ENCODE measurements at places on chromosomes 5 and 9.

- no peak for DNase-seq
These were observed 8.4 kb upstream of the DMRT3 start for GRCh38 chr9:967903-968641.

DNA sequence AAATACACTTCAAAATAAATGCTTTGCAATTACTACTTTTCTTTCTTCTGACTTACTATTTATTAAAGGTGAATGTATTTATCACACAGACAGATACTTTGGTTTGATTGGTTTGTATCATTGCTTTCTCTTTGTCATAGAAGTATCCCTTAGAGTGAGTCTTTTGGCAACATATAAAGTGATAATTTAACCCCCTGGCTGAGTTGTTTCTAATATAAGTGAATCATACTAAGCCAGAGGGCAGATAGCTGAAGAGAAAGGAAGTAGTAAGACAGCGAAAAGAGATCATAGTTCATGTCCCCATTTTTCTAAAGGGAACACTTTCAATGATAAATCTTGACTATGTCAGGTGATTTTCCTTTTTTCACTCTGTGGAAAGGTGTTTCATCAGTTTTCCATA lies 38.6 kb downstream of the CAMK4 start:
- no peak for DNase-seq

DNA sequence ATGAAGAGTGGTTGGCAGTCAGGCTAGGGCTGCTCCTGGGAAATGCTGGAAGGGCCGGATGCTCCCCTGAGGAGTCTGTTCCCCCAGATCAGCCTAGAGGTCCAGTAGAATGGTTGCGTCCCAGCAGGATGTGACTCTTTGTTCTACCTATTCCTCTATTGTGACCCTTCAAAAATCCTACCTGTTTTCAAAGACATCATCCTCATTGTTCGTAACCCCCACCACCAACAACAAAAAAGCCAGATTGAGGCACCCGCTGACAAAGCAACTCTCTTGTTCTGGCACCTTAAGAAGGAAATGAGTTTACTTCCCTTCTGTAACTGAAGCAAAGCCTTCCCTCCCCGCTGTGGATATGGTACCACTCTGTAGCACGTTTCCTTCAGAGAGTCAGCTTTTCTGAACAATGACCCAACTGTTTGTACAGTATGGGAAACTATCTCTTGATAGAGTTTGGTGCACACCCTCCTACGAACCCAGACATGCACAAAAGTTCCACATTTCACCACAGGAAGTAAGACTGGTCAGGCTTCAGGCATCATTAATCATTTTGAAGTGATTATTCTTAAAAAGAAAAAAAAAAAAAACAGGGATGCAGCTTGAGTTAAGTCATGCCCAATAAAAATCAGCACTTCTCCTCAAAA lies 207.2 kb downstream of the ENC1 start:
- DNase-seq, result no peak

- DNase-seq, result no peak
These were observed 1777.1 kb downstream of the MAT2B start for GRCh38 chr5:165282491-165282890.

- DNase-seq, result no peak
These were observed 80.0 kb upstream of the TNC start for GRCh38 chr9:115198001-115198400.

GRCh38 chr9:6686396-6686795 lies 40.9 kb upstream of the GLDC start:
- no peak for DNase-seq

GRCh38 chr5:965604-966344 lies 42.8 kb upstream of the NKD2 start:
- no peak for DNase-seq

DNA sequence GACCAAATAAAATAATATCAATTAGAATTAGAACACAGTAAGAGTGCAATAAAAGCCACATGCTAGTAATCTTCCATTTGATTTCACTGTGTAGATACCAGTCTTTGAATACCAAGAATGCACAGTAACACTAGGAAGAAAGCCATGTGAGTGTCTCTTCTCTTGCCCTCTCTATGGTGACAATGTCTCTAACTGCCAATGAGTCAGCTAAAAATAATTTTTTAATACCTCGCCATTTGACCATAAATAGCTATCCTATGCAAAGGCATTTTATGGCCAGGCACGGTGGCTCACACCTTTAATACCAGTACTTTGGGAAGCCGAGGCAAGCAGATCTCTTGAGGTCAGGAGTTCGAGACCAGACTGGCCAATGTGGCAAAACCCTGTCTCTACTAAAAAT lies 30.6 kb downstream of the EDIL3 start:
- DNase-seq, result no peak

GRCh38 chr9:36720043-36720442 lies 147.3 kb downstream of the MELK start:
- no peak for DNase-seq

DNA sequence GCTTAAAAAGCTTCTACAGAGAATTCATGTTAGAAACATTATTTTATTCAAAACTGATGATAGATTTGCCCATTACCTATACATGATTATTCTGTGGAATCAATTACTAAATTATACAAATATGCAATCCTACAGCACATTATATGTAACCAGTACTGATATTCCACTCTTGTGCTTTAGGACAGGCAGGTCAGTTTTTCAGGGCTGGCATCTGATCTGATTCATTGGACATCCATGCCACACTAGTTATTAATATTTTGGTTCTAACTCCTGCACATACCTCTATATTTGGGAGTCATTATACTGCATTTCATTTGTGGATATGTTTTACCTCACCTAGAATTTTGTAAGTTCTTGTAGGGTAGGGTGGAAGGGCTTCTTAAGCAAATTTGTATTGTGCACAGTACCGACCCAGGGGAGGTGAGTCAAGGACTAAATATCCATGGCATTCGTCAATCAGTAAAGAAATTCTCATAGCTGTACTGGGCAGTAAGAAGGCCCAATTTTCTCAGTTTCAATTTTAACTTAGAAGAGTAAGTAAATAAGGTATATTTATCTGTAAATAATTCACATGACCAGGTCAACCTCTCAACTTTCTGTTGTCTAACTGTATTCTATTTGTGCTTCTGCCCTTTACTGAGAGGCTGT lies 33.5 kb downstream of the ELOVL7 start:
- no peak for DNase-seq

- DNase-seq, result no peak
These were observed 107.2 kb upstream of the MAMDC2 start for GRCh38 chr9:69936427-69936826.

- DNase-seq, result no peak
These were observed 110.2 kb upstream of the LMX1B start for GRCh38 chr9:126503333-126504085.

DNA sequence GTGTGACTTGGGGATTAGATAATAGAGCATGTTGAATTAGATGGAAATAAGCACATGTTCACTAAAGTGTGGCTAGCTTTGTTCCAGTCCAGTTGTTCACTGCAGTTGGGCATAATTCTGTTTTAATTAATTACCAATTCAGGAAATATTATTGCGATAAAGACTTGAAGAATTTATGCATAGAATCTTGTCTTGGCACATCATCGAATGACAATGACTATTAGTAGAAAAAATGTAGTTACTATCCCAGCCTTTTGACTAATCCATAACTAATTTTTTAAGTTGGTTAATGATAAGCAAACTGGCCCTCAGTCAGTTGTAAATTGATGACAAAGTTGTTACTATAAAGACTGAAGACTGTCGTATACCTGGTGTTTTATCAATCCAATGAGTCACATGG lies 10.5 kb downstream of the LNPEP start:
- no peak for DNase-seq

GRCh38 chr5:103353581-103353980 lies 95.0 kb downstream of the MACIR start:
- DNase-seq, result no peak

- no peak for DNase-seq
These were observed 801.0 kb downstream of the NR2F1-AS1 start for GRCh38 chr5:92780057-92780456.

- DNase-seq, result no peak
These were observed 143.9 kb downstream of the GOLPH3 start for GRCh38 chr5:32030222-32030621.

GRCh38 chr5:63483338-63483737 lies 478.9 kb downstream of the HTR1A start:
- no peak for DNase-seq

DNA sequence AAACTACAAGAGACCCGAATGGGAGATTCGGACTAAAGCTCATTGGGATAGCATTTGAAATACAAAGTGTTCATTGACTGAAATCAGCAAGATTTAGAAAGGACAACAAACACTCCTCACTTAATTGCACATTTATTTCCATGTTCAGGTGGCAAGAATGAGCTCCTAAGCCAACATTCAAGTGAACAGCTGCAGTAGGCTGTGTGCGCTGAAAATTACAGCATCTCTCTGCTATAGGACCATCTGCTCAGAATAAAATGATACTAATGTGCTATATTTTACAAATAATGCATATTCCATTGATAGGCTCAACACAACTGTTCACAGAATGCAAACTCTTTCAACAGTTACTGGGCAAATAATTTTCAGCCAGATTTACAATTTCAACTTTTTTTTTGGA lies 61.8 kb downstream of the ELAVL2 start:
- DNase-seq, result no peak

- no peak for DNase-seq
These were observed 15.6 kb downstream of the EXOSC3 start for GRCh38 chr9:37769306-37769705.

- DNase-seq, result no peak
These were observed 21.0 kb downstream of the STOM start for GRCh38 chr9:121349009-121349408.

- DNase-seq, result peak; percentile 85
These were observed 43.4 kb upstream of the EXOC3 start for GRCh38 chr5:399296-400281.

DNA sequence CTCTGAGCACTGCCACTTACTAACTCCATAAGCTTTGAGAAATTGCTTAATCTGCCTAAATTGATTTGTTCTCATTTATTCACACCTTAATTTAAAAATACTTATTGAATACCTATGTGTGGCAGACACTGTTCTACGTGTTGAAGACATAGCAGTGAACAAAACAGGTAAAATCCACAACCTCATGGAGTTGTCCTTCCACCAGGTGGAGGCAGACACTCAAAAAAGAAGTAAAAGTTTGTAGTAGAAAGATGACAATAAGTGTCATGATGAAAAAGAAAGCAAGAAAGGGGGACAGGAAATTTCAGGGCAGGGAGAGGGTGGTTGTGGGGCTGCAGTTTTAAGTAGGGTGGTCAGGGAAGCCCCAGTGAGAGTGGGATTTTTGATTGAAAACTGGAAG lies 94.9 kb downstream of the SREK1 start:
- no peak for DNase-seq

GRCh38 chr9:107794259-107794658 lies 304.7 kb upstream of the KLF4 start:
- DNase-seq, result no peak

DNA sequence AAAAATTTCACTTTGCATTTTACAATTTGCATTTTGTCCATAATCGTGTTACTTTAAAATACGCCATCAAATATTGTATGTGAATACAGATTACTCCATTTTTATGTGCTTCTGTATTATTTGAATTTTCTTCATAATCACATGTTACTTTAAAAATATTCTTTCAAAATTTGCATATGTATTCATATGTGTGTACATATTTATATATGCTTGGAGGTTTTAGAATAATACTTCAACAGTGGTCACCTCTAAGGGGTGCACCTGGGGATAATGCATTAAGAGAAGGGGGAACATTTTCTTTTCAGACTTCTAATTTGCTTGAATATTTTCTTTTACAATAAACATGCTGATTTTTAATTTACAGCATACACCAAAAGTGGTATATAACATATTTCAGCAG lies 21.9 kb upstream of the ELL2 start:
- no peak for DNase-seq

DNA sequence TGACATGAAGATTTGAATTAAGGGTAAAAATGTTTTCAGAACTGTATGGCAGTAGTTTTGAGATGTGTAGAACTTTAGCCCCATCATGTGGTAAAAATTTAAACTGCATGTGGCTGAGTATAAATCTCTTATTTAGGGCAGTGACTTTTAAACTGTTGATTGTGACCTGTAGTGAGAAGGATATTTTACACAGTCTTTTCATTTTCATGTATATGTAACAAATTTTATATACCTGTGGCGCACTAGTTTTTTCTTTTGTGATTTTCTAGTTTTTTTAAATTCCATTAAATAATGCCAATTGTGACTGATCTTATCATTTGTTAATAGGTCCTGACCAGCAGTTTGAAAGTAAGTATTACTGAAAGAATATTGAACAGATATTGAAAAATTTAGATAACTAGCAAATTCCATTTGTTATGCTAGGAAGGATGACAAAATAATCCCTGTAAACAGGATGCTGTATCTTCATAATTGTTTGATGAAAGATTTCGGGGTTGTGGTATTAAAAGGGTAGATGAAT lies 47.2 kb downstream of the GPBP1 start:
- no peak for DNase-seq

- no peak for DNase-seq
These were observed 24.0 kb downstream of the TMEM161B start for GRCh38 chr5:88244686-88245085.

DNA sequence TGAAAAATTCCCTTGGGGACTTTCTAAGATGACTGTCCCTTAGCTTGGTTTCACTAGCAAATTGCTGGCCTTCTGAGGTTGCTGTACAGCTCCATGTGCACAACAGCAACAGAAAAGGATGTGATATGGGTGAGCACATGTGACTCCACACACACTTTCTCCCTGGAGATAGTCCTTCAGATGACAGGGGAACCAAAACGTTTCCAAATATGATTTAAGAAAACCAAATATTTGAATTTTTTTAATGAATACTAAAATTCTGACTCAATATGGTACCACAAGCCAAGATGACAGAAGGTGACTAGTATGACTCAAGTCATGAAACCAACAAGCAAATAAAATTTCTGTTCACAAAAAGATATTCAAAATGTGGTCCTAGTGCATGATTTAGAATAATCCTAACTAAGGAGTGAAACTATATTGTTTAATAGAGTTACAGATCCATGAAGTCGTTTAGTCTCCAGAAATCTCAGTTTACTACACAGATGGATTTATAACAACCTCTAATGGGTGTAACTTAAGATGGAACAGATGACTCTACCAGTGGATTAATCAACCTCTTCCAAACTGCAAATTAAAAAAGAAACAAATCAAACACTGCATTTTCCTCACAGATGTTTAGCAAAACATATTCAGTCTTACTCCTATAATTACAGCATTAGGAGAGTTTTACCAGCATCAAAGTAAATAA lies 144.8 kb upstream of the PIK3R1 start:
- no peak for DNase-seq

DNA sequence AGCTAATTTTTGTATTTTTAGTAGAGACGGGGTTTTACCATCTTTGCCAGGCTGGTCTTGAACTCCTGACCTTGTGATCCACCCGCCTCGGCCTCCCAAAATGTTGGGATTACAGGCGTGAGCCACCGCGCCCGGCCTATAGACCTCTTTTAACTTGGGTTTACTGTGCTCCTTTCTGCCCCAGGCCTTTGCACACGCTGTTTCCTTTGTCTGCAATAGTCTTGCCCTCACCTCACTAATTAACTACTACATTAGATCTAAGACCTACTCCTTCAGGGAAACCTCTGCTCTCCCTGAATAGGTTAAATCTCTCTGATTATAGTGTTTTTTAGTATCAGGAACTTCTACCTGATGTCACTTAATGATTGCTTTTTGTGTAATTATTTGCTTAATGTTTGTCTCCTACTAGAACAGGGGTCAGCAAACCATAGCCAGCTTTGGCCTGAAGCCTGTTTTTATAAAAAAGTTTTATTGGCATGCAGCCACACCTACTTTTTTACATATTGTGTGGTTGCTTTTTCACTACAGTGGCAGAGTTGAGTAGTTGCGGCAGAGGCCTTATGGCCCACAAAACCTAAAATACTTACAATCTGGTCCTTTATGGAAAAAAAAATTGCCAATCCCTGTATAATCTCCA lies 31.2 kb upstream of the TLE1 start:
- DNase-seq, result no peak

All from activated CD8-positive, alpha-beta memory T cell treated with anti-CD3 and anti-CD28 coated beads, Interleukin-2, amount 50 U/mL, for 48 hours (primary cell).